Forelimb muscle (tissue), 1 donor: ENCODE measurements at places on chromosomes 16 and 17. TPM values are rescaled to one million over a fixed set of nuclear protein-coding genes. Genes with fewer than 3 reads are reported as not detected.

The HSD11B2 gene
- polyA plus RNA-seq = 11.1 TPM

The TBC1D26 gene
- 0.35 TPM for polyA plus RNA-seq

The ALOX15 gene
- 0.40 TPM for polyA plus RNA-seq

The TMIGD1 gene
- not detected for polyA plus RNA-seq

DNA sequence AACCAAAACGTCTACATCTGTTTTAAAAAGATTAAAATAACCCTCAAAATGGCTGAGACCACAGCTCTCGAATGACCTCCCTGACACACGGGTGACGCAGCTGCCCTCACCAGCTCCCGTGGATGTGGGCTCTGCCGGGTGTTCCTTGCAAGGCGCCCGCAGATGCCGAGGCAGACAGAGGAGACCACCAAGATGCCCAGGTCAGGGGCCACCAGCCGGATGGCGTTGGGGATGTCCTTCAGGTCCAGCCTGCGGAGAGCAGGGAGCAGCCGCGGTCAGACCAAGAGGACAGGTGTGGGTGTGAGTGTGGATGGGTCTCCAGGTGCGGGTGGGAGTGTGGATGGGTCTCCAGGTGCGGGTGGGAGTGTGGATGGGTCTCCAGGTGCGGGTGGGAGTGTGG is 35.1 kb downstream of the CTU2 start:
- no peak for DNase-seq

DNA sequence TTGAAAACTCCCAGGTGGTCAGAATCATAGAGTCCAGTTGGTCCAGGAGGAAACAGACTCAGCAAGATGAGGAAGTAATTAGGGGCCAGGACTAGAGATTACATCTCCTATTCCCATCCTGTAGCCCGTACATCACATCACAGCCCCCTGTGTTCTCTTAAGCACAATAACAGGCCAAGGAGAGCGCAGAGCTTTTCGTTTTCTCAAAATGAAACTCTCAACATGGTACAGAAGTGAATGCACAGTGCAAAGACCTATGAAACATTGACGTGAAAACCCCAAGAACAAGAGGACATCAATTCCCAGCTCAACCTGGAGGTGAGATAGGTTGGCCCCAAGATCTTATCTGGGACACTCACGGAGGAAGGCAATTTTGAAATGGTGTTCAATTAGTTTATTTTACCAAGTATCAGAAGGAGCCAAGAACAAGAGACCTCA is 9.0 kb downstream of the PIK3R5 start:
- no peak for DNase-seq

DNA sequence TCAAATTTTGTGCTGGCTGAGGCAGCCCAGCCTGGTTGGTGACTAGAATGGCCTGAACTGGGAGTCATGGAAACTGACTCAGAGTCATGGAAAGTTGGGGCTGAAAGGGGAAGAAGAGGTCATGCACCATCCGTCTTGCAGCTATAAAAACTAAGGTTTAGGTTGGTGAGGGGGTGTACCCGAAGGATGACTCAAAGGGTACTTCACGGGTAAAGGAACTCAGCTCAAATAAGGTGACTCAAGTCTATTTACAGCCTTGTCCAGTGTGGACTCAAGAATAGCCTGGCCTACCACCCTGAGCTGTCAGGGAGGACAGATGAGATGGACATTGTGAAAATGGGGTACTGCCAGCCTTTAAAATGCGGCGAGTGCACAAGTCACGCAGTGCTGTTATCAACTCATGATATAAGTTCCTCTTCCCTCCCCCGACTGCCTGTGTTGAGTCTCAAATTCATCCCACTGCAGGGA is 18.6 kb downstream of the CD300LB start:
- DNase-seq = no peak

GRCh38 chr16:19295393-19295792 is 9.9 kb downstream of the CLEC19A start:
- no peak for DNase-seq

DNA sequence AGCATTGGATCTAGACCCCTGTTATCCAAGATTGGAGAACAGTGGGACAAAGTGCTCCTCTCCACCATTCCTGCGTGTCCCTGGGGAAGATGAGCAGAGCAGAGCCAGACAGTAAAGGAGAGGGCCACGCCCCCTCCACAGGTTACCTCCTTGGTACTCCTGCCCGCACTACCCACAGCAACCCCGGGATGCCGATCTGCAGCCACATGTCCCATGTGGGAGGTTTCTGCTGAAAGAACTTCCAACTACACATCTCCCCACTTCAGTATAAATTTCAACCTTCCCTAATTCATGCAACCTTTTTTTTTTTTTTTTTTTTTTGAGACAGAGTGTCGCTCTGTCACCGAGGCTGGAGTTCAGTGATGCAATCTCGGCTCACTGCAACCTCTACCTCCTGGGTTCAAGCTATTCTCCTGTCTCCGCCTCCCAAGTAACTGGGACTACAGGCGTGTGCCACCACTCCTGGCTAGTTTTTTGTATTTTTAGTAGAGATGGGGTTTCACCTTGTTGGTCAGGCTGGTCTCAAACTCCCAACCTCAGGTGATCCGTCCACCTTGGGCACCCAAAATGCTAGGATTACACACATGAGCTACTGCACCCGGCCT is 2.3 kb downstream of the RAB37 start:
- no peak for DNase-seq

DNA sequence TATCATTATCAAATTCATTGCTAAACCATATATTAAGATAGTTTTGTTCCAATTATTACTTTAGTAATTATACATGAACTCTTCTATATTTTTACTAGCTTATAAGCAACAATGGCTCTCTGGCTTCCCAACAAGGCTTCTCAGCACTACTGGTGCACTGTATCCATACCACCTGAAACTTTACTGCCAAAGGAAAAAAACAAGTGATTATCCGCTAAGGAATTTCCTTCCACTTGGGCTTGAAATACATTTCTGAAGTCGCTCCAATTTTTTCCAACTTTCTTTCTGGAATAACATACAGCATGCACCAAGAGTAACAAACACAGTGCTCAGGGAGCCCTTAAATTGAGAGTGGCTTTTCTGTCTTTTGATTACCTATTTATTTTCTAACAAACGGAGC is 2.1 kb downstream of the CSNK2A2 start:
- no peak for DNase-seq

GRCh38 chr17:80924807-80925610 is 66.6 kb upstream of the CHMP6 start:
- no peak for DNase-seq

GRCh38 chr16:1895068-1895467 is 23.1 kb upstream of the MEIOB start:
- DNase-seq = no peak

- DNase-seq = no peak
Observed at GRCh38 chr17:27756467-27757371, 43.6 kb downstream of the NOS2 start.

GRCh38 chr16:51184702-51185433 is 33.8 kb upstream of the SALL1 start:
- no peak for DNase-seq

DNA sequence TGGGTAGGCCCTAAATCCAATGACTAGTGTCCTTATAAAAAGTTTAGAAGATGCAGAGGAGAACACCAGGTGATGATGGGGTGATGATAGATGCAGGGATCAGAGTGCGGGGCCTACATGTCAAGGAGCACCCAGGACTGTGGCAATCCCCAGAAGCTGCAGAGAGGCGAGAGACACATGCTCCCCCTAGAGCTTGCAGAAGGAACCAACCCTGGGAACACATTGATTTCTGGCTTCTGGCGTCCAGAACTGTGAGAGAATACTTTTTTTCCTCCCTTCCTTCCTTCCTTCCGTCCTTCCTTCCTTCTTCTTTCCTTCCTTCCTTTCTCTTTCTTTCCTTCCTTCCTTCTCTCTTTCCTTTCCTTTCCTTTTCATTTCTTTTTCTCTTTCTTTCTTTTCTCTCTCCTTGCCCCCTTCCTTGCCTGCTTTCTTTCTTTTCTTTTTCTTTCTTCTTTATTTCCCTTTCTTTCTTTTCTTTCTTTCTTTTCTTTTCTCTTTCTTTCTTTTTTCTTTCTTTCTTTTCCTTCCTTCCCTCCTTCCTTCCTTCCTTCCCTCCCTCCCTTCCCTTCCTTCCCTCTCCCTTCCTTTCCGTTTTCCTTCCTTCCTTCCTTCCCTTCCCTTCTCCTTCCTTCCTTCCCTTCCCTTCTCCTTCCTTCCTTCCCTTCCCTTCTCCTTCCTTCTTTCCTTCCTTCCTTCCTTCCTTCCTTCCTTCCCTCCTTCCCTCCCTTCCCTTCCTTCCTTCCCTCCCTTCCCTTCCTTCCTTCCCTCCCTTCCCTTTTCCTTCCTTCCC is 134.3 kb downstream of the HAPSTR1 start:
- DNase-seq = no peak

DNA sequence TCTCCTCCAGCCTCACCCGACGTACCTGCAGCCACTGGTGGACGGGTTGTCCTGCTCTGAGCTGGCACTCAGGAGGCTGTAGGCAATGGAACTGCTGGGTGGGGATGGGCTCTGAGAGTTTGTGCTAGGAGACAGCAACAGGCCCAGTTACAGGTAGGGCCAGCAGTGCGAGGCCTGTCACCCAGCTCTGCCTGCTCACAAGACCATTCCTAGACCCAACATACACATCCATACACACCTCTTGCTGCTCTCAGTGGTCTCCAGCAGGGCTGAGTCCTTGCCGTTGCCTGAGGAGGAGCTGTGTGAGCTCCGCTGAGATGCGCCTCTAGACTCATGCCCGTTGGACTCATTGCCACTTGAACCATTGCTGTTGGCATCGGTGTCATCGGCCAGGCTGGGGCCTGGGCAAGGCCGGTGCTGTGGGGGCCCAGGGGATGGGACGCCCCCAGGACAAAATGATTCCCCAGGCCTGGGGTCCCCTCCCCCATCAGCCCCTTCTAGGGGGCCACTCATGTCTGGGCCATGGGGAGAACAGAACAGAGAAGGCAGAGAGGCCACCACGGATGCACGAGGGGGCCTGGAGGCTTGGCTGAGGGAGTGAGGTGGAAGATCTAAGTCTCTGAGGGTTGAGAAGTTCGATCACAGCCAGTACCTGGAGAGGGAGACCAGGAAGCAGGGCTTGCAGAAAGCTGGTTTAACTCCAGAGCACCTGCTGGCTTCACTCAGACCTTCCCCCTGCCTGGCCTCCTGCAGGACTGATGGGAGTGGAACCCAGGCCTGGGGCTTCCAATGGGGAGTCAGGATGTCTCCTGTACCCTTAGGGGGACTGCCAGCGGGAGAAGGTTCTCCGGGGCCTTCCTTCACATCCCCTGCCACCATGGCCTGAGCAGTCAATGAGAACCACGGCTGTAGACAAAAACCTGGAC is 1.7 kb downstream of the PER1 start:
- no peak for DNase-seq

- no peak for DNase-seq
Observed at GRCh38 chr16:1349951-1350350, 1.7 kb downstream of the TSR3 start.
